T-helper 22 cell (primary cell): ENCODE measurements at places on chromosomes 1 and 21.

DNA sequence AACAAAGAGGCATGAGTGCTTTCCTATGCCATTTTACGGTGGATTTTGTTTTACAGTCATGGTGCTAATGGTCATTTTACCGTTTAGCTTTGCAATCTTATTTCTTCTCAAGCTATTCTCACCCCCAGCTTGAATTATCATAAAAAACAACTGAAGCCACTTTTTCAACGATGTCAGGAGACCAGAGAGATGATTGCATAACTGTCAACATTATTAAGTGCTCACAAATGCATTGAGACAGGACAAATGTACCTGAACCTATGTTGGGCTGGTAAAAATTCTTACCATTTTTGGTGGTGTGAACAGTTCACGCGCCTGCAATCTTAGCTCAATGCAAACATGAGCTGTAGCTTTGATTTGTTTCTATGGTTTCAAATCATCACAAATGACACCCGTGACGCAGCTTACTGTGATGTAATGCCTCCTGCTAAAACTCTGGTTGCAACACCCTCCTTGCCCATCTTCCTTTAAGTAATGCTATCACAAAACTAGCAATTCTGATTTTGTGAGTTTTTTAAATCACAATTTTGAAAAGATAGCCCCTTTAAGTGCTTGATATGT, 104.4 kb downstream of the UCHL5 start:
- no peak for DNase-seq

GRCh38 chr1:165635329-165635728, 4.3 kb downstream of the MGST3 start:
- no peak for DNase-seq

- DNase-seq, result no peak
Observed at GRCh38 chr1:15719381-15720120, 16.5 kb upstream of the SLC25A34 start.

- no peak for DNase-seq
Observed at GRCh38 chr1:220974431-220974830, 95.2 kb downstream of the HLX start.

GRCh38 chr1:5758000-5758858, 234.0 kb downstream of the NPHP4 start:
- DNase-seq, result no peak

GRCh38 chr1:209820986-209821385, 6.8 kb upstream of the UTP25 start:
- DNase-seq, result no peak

- DNase-seq, result no peak
Observed at GRCh38 chr1:18949686-18950400, 6.6 kb downstream of the IFFO2 start.

DNA sequence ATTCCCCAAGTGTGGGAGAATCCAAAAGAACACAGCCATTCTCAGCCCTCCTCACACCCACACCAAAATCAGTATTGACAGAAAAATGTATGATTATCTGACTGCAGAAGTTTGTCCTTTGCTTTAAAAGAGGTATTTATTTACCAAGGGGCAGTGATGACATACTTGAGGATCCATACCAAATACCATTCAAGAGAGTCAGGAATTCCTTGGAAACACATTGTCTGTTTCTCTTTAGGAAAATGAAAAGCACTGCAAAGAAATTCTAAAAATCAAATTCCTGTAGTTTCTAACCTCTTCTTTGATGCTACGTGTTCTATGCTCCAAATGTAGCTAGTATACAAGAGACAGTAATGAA, 509.6 kb upstream of the CXADR start:
- DNase-seq, result no peak

GRCh38 chr1:207841293-207841692, 69.6 kb downstream of the CD34 start:
- DNase-seq, result no peak

DNA sequence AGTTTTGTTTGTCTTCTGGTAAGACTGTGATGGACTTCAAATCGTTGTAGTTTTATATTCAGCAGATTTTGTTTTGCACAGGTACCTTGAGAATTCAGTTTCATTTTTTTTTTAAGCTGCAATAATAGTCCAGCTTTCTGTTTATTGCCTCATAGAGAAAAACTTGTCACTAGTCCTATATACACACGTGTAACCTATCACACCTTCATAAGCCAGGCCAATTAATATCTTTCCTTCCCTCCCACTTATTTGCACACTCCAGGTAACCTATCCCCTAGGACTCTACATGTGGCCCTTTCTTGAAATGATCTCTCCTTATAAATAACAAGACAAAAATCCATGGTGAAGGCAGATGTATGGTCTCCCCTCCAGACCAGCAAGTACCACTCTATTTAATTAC, 62.4 kb downstream of the SLC22A15 start:
- DNase-seq, result no peak
